ENCODE measurements at places on chromosomes 3 and 15.

- DNase-seq, result no peak
These were observed 40.4 kb upstream of the TUBGCP5 start for GRCh38 chr15:23079766-23080165.

GRCh38 chr3:74590620-74591262 is 23.7 kb downstream of the CNTN3 start:
- no peak for DNase-seq

GRCh38 chr3:53227993-53228885 is 27.6 kb downstream of the TKT start:
- DNase-seq, result no peak

DNA sequence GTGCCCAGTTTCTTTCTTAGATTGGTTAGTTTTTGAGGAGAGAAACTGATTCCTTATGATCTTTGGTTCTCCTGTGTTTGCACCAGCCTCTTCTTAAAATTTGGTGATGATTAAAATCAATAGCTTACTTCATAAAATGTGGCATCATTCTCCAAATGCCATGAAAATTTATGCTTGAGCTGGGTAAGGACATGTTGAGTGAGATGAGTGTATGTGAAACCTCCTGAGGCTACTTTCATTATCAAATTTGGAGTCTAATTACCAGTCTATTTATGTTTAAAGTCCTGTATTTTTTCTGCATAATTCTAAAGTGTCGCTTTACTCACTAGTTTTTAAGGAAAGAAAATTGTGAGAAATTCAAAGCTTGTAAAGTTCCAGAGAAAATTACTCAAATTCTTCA is 102.1 kb downstream of the DIPK2A start:
- DNase-seq, result no peak

DNA sequence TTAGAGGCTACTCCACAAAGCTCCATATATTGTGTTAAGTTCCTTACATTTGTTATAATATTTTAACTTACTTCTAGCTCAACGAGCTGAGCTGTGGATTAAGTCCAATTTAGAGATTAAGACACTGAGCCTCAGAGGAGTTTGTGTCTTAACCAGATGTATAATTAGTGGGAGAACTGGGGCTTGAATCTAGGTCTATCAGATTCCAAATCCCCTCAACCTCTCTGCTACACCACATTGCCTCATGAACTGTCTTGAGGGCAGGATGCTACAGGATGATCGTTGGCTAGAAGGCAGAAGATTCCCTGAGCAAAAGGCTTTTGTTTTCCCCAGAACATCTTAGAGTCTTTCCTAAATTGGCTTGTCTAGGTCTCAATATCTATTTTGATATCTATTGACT is 890.8 kb downstream of the NAALADL2 start:
- no peak for DNase-seq

DNA sequence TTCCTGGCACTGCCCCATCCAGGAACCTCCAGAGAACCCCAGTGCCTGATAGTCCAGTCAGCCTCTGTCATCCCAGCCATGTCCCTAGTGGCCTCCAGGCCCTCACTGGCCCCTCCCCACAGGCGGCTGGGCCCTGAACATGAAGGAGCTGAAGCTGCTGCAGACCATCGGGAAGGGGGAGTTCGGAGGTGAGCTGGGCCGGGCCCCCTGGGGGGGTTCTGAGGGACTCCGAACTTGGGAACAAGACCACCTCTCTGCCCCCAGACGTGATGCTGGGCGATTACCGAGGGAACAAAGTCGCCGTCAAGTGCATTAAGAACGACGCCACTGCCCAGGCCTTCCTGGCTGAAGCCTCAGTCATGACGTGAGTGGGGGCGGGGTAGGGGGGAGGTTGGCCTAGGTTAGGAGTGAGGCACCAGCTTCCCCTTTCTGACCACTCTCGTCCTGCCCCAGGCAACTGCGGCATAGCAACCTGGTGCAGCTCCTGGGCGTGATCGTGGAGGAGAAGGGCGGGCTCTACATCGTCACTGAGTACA is 12.0 kb upstream of the LMAN1L start:
- no peak for DNase-seq

Measured in activated CD4-positive, CD25-positive, alpha-beta regulatory T cell treated with anti-CD3 and anti-CD28 coated beads, Interleukin-2, amount 50 U/mL, for 16 hours (primary cell).